Bone marrow (tissue), 2 donors: ENCODE measurements at places on chromosomes 2 and 18.

DNA sequence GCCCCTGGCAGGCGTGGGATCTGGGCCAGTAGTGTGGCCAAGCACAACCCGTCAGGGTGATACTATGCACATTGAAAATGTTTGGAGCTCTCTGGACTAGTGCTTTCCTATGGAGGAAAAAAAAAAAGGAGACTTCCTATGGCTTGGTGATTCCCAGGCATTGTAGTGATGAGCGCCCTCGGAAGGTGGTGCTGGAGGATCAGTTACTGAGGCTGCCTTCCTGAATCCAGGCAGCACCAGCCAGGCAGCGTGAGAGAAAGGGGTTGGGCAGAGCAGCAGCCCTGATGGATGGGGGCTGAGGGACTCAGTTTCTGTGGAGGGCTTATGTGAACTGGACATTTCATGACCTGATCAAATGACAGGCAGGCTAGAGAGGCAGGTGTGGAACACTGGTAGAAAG, 70.9 kb downstream of the CHRNA1 start:
- DNase-seq, result no peak

GRCh38 chr18:60157810-60158209, 214.8 kb downstream of the MC4R start:
- no peak for DNase-seq

DNA sequence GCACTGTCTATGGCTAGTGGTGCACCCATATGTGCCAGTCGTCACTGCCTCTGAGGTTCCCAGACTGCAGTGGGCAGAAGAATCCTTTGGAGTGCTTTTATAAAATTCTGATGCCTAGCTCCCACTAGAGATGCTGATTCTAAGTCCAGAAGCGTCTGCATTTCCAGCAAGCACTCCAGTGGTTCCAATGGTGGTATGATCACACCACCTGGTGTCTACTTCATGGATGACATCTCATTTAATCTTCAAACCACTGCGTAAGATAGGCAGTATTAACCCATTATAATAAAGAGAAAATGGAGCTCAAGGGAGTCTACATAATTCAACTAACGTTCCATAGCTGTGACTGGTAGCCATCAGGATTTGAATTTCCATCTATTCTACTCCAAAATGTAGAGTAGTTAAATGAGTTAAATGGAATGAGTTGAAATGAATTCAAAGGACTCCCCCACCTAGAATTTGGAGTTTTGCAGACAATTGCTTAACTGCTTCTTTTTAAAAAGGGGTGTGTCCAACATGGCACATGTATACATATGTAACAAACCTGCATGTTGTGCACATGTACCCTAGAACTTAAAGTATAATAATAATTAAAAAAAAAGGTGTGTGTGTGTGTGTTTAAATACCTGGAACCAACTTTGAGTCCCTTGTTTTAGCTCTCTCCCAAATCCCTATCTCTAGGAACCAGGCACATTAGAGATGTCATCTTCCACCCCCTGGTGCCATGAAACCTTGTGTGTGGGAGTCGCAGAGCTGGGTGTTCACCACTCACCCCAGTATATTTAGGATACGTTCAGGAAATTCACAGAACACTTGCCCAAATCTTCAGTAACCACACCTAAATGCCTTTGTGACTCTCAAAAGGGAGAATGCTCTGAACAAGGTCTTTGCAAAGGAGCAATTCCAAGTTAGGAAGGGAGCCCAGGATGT, 14.1 kb downstream of the LAMA3 start:
- DNase-seq, result no peak

GRCh38 chr18:52174220-52174619, 165.8 kb upstream of the DCC start:
- DNase-seq, result no peak

DNA sequence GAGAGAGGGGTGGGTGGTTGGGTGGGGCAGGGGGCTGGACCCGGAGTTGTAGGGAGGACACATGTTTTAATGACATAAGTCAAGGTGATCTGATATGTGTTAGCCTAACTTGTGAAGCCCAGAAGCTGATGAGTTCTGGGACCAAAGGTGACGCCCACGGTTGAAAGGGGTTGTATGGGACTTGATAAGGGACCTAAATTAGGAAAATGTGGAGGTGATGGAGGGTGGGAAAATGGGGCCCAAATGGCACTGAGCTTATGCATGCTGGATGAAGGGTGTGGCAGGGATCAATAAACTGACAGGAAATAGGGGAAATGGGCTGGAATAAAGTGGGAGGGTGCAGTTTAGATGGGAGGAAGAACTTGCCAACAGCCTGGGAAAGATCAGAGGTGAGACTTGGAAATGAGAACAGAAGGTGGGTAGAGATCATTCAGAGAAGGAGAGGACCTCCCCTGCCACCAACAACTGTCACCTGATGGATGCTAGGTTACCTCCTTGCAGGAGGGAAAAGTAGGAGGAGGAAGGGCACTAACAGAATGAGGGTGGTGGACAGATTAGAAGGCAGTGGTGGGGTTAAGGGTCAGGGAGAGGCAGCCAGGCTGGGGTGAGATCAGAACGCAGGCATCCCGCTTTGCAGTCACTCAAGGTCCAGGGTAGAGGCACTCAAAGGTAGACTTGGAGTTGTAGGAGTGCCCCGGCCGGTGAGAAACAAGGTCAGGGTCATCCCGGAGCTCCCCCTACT, 15.3 kb downstream of the WNT10A start:
- DNase-seq, result no peak

- no peak for DNase-seq
Observed at GRCh38 chr2:47607005-47607679, 175.8 kb upstream of the MSH6 start.

DNA sequence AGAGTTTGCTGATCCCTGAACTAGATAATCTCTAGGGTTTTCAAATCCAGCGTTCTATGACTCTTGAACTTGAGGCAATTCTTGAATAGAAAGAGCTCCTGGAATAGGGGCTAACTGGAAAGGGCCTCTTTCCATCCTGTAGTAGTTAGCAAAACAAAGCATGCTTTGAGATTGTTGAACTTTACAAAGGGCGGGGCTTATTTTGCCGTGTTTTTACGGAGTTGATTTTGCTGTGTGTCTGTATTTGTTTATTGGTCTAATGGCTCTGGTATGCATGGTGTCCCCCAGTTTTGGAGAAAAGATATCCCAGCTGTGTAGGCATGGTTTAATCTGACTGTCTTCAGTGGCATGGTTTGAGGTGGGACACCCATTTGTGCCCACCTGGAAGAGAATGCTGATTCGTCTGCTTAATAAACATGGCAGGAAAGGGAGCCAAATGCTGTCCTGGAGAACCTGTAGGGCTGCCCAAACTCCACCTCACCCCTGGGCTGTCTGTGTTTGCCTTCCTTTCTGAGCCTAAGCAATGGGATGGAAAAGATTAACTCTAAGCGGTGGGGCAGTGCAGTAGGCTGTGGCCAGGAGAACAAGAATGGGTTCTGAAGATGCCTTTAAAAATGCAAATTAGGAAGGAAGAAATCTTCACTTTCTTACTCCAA, 74.1 kb upstream of the FOSL2 start:
- DNase-seq, result no peak

GRCh38 chr2:10774394-10774793, 38.2 kb downstream of the PDIA6 start:
- no peak for DNase-seq

DNA sequence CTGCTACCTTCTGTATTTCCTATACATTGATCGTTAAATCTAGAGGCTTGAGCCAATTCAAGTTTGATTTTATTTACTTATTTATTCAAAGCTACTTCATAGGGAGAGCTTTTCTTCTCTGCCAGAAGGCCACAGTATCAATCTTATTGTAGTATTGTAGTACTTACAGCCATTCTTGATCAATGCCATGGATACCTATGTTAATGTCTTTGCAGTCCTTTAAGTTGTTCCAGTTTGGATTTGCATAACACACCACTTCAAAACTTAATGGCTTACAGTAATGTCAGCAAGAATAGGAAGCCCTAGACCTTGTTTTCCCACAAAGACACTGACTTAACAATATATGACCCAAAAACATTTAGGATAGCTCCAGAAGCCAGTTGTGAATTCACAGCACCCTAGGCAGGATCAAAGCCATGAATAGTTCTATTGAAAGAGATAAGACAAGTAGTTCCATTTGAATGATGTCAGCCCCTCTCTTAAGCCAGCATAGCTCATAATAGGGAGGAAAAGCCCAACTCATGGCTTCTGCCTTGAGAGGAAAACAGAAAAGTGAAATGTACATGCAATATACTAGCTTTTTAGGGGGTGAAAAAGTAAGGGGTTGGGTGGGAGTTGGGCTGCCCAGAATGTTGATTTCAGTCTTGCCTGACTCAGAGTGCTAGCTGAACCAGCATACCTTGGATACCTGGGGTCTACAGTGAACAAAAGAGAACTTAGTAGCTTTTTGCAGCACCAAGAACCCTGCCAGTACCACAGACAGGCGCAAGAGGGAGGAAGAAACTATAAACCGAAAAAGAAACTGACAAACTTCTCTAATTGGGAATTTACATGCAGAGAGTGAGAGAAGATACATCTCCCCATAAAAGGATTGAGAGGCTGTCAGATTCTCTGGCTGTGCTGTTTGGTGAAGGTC, 101.4 kb downstream of the CAMKMT start:
- DNase-seq, result no peak

- no peak for DNase-seq
Observed at GRCh38 chr2:45707006-45707405, 55.5 kb downstream of the PRKCE start.
